ENCODE measurements at places on chromosomes 7 and 10. TPM values are rescaled to one million over a fixed set of nuclear protein-coding genes. Genes with fewer than 3 reads are reported as not detected.

LIPF gene
- polyA plus RNA-seq = 0.47 TPM

RET gene
- 16.7 TPM for polyA plus RNA-seq

IFIT3 gene
- polyA plus RNA-seq = 14.2 TPM

VPS37D gene
- 9.4 TPM for polyA plus RNA-seq

PAX4 gene
- not detected for polyA plus RNA-seq

HOXA6 gene
- 26.5 TPM for polyA plus RNA-seq

ANXA8L1 gene
- polyA plus RNA-seq = not detected

MINDY3 gene
- 57.4 TPM for polyA plus RNA-seq

- DNase-seq = peak; percentile 11
Measured at GRCh38 chr7:3493499-3493898, 192.4 kb downstream of the SDK1 start.

DNA sequence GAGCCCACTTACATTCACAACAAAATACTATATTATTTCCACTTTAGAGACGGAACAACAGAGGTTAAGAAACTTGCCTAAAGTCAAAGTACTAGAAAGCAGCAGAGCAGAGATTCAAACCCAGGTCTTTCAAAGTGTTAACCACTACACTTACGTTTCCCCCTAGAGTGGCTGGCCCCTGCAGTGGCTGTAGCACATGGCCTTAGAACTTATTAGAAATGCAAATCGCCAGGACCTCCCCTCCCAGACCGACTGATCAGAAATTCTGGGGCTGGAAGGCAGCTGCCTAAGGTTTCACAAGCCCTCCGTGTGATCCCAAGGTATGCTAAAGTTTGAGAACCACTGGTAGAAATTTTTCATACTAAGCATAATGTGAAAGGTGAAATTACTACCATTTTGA is 8.1 kb downstream of the MPP7 start:
- no peak for DNase-seq

DNA sequence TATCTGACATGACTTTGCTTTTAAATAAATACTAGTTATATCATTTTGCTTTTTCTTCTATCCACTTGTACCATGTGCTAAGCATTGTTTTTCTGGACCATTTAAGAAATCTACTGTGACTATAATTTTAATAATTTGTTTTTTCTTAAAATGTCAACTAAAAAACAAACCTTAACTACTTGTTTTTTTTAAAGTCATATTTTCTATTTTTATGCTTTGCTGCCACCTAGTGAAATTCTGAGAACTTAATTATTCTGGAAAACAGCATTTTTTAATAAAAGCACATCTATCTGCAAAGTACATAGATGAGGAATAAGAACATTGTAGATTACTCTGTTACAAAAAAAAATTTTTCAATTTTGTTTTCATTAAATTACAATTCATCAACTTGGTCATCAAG is 47.4 kb downstream of the ORC5 start:
- DNase-seq = no peak

- peak; percentile 89 for DNase-seq
Measured at GRCh38 chr10:100046021-100046486, 35.6 kb downstream of the CPN1 start.

GRCh38 chr7:17557251-17557671 is 258.8 kb downstream of the AHR start:
- DNase-seq = no peak

- DNase-seq = peak; percentile 36
Measured at GRCh38 chr7:100745184-100745583, 11.8 kb downstream of the ZAN start.

DNA sequence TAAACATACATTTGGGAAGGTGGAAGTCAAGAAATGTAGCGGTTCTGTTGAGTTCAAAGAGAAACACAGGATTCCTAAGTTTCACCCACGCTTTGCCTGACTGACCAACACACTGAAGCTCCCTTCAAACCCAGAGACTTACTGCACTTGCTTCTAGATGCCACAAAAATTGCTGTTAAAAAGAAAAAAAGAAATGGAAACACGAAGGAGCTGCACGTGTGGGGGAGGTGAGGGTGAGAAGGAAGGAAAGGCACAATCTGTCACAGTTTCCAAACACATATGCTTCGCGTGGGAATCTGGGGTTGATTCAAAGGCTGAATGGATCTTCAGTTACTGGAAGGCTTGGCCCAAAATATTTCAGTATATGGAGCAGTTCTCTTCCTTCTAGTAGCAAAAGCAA is 495.6 kb downstream of the DNAJB6 start:
- no peak for DNase-seq

DNA sequence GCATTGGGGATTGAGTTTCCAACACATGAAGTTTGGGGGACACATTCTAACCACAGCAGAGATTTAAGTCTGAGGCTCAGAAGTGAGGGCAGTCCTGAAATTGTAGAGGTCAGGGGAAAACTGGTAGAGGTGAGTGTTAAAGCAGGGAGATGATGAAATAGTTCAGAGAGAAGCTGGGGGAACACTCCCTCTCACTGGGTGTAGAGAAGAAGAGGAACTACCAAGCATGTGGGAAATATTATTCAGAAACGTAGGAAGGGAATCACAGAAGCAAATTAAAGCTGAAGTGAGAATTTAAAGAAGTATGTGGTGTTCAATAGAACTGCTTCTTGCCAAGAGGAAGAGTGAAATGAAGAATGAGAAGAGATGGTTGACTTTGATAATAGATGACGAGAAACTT is 121.5 kb upstream of the FAM3C start:
- no peak for DNase-seq

GRCh38 chr10:90929179-90929578 is 8.3 kb upstream of the ANKRD1 start:
- DNase-seq = no peak

GRCh38 chr10:104937567-104937966 is 296.5 kb downstream of the SORCS3 start:
- no peak for DNase-seq

GRCh38 chr7:149334219-149334618 is 72.2 kb downstream of the ZNF783 start:
- DNase-seq = no peak

- DNase-seq = no peak
Measured at GRCh38 chr10:7756360-7756992, 31.3 kb downstream of the KIN start.

- no peak for DNase-seq
Measured at GRCh38 chr7:136687693-136688322, 180.6 kb upstream of the CHRM2 start.

- no peak for DNase-seq
Measured at GRCh38 chr7:25105911-25106310, 19.1 kb downstream of the CYCS start.

GRCh38 chr7:94422827-94423460 is 28.2 kb downstream of the COL1A2 start:
- DNase-seq = no peak

Data from left kidney (tissue), 8 donors.